ENCODE measurements at places on chromosomes 6 and 20.
A peak's percentile ranks its signal among the peaks of the same experiment; 100 is the strongest.

- peak; percentile 31 for DNase-seq
These were observed 33.4 kb upstream of the AAR2 start for GRCh38 chr20:36202891-36203338.

DNA sequence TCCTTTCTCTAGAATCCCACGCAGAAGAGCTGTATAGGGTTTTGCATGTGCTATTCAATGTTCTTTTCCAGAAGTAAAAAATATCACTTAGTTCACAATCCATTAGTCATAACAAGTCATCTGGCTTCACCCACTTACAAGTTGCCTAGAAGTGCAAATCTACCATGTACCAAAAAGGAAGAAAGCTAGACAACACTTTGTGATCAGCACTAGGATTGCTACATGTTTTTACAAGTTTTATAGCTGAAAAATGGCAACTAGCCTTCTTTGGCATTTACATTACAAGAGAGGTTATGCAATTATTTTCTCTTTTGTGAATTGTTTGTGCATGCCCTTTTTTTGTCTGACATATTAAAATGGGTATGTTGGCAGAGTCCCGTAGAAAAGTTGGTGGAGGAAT, 85.6 kb upstream of the PTPRK start:
- no peak for DNase-seq

GRCh38 chr20:17646961-17647301, 35.1 kb downstream of the RRBP1 start:
- peak; percentile 15 for DNase-seq

DNA sequence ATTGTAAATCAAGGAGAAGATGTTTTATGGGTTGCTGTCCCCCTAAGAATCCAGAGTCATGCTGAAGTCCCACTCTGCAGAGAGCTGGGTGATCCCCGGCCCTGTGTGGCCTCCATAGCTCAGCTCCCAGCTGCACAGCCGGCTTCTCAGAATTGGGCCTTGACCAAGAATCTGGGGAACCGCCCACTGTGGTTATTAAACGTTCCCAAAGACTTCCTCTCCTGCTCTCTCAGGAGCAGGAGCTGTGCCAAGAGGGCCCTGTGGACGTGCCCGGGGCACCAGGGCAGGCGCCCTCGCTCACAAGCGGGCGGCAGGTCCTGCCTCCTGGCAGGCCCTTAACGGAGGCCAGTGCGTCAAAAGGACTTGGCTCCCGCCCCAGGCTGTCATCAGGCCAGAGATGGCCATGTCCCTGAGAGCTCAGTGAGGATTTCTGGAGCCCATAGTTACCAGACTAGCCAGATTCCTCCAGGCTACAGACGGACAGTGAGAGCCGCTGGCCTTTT, 30.4 kb downstream of the ZC3H12D start:
- DNase-seq = peak; percentile 83

DNA sequence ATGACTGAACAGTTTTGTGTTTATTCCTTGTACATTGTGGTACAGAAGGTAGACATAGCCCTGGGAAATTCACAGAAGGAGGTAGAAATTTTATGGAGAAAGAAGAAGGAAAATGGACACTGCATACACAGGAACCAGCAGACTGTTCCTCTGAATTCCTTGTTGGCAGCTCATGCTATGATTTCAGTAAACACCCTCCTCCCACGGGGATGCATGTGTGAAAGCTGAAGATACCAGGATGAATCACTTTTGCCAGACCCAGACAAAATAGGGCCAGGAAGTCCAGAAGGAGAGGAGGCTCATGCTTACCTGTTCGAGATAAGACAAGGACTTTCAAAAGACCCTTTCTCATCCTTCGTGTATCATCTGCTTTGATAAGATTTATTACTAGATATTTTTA, 110.3 kb upstream of the GGTLC1 start:
- DNase-seq = no peak

DNA sequence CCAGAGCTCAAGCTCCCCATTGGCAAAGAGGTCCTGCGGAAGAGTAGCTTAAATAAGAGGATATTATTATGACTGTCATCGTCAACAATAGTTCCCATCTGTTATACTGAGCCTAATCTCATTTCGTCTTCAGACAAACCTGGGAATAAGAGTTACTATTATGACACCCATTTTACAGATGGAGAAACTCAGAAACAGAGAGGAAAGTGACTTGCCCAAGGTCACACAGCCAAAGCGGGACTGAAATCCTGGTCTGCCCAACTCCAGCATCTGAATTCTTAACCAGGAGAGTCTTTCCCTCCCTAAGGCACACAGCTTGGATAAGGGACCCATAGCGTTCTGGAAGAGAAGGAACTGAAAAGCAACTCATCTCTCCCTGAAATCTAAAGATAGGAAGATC, 23.4 kb downstream of the PTGIS start:
- no peak for DNase-seq

- no peak for DNase-seq
These were observed 97.9 kb downstream of the HUS1B start for GRCh38 chr6:558959-559358.

GRCh38 chr6:12506159-12506558, 210.4 kb upstream of the PHACTR1 start:
- DNase-seq = no peak

GRCh38 chr6:34302929-34303328, 54.1 kb upstream of the SMIM29 start:
- DNase-seq = no peak

DNA sequence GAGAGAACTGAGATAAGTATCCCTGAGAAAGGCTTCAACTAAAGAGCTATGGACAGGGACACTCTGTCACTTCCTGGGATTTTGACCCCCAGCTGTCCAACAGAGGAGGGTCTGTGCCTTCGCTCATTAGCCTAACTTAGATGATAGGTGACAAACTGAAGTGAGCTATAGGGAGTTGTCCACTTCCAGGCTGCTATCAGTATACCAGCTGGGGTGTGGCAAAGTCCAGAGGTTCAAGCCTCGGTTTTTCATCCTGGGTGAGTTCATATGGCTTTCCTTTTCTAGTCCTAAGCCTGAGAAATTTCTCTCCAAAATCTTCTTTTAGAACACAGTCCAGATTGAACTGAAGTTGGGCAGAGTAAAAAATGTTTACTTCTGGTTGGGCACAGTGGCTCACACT, 5.9 kb upstream of the PAQR8 start:
- no peak for DNase-seq

- DNase-seq = no peak
These were observed 14.9 kb downstream of the TMEM170B start for GRCh38 chr6:11552442-11552841.

- DNase-seq = no peak
These were observed 60.7 kb downstream of the BMP7 start for GRCh38 chr20:57205606-57206219.

- no peak for DNase-seq
These were observed 15.4 kb downstream of the SIRT5 start for GRCh38 chr6:13589801-13590200.

- peak; percentile 74 for DNase-seq
These were observed 61.1 kb downstream of the FAM217A start for GRCh38 chr6:4017834-4018170.

DNA sequence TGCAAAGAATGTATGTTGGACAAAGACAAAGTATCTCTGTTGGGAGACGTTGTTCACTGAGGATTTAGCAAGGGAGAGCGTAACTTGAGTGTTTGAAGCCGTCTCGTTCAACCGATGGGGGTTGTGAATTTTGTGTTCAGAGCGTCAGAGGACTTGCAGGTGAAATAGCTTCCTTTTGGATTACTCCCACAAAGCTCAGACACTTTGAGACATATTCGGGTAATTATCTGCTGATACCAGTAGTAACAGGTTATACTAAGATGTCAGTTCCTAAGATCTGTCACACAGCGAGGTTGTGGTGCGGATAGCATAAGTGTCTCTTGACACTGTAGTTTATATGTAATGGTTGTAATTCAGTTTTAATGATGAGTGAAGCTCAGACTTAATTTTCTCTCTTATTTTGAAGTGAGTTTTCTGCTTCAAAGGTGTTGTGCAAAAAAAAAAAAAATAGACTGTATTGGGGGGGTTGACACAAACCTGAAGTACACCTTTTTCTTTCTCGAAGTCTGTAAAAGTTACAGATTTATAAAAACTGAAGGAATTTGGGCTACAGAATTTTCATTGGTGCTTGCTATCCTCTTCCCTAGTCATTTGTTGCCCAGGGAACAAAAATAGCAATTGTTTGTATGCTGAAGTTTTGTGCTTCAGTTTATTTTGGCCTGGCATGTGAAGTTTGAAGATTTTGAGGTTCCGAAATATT, 1.7 kb downstream of the ASXL1 start:
- DNase-seq = no peak

DNA sequence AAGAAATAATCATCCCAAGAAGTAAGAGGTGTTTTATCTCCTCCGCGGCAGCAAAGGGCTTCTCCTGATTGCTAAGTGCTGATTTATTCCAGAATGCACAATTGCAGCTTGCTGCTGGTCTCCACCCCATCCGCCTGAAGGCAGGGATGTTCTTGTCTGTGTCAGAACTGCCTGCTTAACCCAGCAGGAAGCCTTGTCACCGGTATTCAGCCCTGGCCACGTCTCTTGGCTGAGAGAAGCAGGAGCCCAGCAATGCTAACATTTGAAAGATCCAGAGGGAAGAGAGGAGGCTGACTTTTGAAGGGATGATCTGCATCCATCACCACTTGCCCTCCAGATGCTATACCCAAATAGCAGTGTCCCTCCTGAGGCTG, 4.2 kb downstream of the SCML4 start:
- DNase-seq = no peak

DNA sequence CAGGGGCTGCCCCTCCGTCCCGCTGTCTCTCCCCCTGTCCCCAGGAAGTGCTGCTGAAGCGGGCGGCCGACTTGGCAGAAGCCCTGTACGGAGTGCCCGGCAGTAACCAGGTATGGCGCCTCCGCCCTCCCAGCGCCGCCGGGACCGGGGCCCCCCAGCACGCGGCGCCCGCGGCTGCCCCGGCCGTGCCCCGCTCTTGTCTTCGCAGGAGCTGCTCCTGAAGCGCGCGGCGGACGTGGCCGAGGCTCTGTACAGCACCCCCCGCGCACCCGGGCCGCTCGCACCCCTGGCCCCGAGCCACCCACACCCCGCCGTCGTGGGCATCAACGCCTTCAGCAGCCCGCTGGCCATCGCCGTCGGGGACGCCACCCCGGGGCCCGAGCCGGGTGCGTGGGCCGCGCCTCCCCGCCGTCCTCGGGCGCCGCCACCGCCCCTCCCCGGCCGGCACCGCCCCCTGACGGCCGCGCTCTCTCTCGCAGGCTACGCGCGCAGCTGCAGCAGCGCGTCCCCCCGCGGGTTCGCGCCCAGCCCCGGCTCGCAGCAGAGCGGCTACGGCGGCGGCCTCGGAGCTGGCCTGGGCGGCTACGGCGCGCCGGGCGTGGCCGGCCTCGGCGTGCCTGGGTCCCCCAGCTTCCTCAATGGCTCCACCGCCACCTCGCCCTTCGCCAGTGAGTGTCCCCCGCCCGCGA, 48.4 kb downstream of the CPXM1 start:
- DNase-seq = no peak

DNA sequence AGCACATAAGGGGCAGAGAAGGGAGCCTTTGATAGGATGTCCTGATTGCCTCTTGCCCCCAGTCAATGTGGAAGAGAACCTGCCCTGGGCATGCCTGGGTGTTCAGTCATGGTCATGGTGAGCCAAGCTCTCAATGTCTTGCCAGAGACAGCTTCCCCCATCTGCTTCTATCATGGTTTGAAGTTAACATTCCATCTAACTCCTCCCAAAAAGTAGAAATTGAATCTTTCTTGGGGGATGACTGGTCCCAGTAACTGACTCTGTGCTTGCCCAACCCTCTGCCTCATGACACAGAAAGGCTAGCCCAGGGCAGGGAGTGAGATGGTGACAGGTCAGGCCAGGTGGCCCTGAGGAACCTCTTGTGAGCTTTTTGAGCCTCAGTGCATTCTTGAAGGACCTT, 60.1 kb downstream of the ADTRP start:
- no peak for DNase-seq

- no peak for DNase-seq
These were observed 374.5 kb downstream of the RNGTT start for GRCh38 chr6:88588938-88589337.

DNA sequence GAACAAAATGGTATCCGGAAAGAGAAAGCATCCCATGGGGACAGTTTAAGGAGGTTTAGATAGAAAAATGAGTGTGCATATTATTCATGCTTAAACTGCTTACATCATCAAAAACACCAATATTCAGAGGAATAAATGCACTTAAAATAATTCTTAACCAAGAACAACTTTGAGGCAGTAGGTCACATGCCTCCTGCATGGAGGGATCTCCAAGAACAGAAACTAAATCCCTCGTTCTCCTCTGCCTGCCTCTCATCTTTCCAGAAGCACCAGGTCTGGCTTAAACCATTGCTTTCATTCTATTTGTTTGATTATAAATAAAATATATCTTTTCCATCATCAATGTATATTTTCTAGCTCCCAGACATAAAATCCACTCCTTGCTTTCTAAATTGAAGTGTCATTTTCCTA, 103.5 kb upstream of the QKI start:
- DNase-seq = no peak

DNA sequence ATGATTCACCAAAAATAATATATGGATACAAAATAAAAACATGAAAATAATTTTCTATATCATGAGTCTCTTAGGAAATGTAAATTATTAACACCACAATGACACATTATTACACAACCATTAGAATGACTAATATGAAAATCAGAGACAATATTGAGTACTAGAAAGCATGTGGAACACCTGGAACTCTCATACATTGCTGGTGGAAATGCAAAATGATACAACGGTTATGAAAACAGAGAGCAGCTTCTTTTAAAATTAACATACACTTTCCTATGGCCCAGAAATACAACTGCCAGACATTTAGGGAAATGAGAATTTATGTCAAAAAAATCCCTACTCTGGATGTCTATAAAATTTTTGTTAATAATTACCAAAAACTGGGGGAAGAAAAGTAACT, 853.3 kb upstream of the MAN1A1 start:
- DNase-seq = no peak

GRCh38 chr6:158977382-158977781, 22.6 kb downstream of the RSPH3 start:
- no peak for DNase-seq

DNA sequence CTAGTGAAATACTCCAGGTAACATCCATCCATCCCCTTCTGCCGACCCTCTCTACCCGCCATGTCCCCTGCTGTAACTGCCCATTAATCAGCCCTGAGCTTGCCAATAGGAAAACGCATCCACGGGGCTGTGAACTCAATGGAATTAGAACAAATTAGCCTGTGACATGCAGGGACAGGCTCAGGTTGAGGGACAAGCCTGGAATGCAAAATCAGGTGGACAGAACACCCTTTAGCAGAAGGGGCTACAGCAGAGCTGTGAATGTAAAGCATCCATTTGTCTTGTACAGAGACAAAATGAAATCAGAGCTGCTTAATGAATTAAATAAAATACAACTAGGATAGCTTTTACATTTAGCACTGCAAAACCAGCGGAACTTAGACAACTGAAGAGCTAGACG, 187.3 kb upstream of the SASH1 start:
- no peak for DNase-seq
